ENCODE measurements at places on chromosomes 7 and 10.

DNA sequence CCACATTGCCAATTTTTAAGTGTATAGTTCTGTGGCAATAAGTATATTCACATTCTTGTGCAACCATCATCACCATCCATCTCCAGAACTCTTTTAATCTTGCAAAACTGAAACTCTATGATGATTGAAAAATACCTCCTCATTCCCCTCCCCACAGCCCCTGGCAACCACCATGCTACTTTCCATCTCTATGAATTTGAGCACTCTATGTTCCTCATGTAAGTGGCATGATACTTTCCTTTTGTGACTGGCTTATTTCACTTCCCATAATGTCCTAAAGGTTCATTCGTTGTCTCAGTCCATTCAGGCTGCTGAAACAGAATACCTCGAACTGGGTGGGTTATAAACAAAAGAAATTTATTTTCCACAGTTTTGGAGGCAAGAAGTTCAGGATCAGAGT lies 23.4 kb upstream of the EGR2 start:
- no peak for DNase-seq

DNA sequence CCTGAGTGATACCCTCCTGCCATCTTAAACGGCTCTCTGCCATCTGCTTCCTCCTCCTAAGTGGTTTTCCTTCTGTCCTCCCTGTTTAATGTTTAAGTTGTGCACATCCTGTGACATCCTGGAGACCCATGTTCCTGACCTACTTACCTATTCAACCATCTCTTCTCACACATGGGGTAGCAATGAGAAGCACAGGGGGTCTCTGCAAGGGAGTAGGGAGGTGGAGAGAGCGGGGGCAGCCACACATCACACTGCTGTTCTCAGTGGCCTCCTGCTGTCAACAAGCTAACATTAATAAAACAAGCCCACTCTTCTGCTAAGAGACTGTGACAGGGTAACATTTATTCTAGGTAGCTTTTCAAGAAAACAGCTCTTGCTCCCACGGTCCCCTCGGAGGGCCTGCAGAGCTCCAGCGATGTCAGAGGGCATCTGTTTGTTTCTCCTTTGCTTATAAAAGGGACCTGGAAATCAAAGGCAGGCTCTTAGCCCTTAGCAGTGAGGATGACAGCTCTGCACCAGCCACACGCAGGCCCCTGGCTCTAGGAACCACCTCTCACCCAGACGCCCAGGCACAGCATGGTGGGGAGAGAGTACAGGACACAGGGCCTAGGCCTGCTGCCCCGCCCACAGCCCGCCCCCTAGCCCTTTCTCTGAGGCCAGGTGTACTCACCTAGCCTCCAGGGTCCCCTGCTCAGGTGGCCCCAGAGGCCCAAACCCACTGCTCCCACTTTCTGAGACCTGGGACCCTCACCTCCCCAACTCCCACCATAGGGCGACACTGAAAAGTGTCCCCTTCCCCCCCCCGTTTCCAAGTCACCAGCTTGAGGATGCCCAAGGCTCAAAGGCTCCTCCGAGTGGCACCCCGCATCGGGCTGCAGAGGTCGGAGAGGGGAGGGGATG lies 943 bp upstream of the SLC18A2 start:
- no peak for DNase-seq

DNA sequence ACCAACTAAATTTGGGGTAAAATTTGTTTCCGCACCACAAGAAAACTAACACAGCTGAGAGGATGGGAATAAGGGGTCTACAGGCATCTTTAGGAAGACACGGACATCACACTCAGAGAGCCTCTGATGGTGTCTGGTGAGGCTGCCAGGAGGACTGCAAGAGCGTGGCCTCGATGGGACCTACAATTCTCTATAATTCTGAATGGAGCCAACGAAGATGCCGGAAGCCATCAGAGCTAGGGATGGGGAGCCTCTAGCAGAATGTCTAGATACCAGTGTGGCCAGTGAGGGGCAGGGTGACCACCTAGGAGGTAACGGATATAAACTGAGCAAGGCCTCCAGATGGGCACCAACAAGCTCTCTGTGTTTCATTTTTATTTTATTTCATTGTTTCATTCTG lies 7.5 kb downstream of the GRID1 start:
- no peak for DNase-seq

DNA sequence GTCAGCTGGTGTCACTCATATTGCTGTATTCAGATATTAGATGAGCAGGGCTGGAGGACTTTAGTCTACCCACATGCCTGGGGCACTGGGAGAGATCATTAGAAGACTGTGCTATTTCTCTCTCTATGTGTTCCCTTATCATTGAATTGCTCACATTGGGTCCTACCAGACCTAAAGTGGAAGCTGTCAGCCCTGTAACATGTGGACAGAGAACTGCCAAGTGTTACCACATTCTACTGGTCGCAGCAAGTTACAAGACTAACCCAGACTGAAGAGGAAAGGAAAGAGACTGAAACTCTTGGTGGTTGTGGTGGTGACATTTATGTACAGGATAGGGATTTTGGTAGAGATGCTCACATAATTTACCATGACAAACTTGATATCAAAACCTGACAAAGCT lies 627.1 kb upstream of the FZD8 start:
- no peak for DNase-seq

- no peak for DNase-seq
Measured at GRCh38 chr7:55326945-55327626, 38.1 kb upstream of the LANCL2 start.

GRCh38 chr10:72316386-72316700 lies 38.4 kb downstream of the DNAJB12 start:
- no peak for DNase-seq

DNA sequence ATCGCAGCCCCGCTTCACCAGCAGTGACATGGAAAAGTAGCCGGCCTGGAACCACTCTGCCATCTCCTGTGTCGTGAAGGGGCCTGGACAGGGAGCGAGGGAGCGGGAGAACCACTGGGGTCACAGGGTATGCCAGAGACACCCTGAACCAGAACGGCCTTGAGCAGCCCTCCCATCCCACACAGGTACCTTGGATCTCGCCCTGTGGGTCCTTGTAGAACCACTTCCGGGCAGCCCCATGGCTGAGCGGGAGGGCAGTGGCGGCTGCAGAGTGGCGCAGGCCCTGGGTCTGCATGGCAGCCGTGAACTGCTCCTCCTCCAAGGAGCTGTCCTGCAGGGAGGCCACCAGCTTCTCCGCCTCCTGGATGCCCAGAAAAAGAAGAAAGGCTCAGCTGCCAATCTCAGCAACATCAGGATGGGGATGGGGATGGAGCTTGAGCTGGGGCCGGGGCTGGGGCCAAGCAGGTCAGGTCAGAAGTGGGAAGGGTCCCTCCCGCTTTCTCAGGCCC lies 9.5 kb downstream of the GIGYF1 start:
- no peak for DNase-seq

GRCh38 chr10:32160864-32161263 lies 104.6 kb upstream of the KIF5B start:
- no peak for DNase-seq

DNA sequence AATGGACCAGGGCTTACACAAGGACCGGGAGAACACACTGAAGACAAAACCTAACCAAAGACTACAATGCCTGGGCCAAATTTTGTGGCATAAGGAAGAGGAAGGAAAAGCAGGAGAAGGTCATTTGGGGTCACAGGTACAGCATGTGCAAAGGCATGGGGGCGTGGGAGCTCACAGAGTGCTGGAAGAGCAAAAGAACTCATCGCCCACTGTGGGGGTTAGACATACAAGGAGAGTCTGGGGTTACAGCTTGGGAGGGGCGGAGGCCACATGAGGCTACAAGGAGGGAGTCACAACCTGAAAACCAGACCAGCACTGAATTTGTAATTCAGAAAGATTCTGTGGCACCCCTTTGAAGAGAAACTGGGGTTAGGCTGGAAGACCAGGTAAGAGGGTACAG lies 9.7 kb downstream of the PUS7 start:
- no peak for DNase-seq

GRCh38 chr7:156095908-156096539 lies 283.8 kb upstream of the SHH start:
- DNase-seq = no peak

- DNase-seq = peak; percentile 93
Measured at GRCh38 chr7:106064771-106065574, 47.1 kb downstream of the SYPL1 start.

- DNase-seq = peak; percentile 18
Measured at GRCh38 chr7:23594879-23595604, 2.1 kb upstream of the CCDC126 start.

GRCh38 chr7:120856621-120857352 lies 1.2 kb downstream of the TSPAN12 start:
- no peak for DNase-seq

DNA sequence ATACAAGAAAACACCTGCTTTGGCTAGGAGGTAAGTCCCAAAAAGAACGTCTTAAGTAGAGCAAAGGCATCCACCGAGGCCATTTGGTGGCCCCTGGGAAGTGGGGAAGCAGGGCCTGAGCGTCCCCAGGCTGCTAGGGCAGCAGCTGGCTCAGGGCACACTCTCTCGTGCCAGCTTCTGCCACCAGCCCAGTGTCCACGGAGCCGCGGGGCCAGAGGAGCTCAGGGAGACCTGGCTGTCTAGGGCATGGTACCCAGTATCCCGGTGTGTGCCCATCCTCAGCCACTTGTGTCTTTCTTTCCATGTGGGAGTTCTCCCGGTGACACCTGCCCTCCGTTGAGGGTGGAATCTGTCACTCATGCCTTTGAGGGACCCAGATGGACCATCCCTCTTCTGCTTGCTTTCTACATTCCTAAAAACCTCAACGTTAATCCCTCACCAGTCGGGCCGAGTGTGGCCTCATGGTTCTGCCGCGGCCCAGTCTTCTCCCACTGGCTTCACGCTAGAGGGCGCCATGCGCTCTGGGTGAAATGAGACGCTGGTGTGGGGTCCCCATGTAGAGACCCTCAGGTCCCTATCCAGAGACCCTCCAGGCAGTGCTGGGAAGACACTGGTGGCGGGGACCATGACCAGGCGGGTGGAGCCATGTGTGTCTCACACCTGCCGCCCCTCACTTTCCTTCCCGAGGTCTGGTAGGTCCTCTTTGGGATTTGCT lies 9.5 kb upstream of the AP5Z1 start:
- DNase-seq = no peak

DNA sequence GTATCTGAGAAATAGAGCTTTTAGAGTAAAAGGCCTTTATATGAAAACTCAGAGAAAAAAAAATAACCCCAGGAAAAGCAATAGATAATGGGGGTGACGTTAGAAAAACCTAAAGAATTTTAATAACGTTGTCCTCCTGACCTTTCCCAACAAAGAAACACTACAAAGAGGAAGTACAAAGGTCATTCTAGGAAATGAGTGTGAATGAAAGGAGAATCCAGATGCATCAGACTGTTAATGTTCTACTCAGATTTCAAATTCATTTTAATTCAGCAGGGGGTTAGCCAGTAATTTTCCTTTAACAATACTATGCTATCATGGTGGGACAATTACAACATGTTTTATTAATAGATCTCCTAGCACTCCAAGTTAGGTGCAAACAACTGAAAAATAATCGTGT lies 73.8 kb upstream of the CDK1 start:
- DNase-seq = no peak

DNA sequence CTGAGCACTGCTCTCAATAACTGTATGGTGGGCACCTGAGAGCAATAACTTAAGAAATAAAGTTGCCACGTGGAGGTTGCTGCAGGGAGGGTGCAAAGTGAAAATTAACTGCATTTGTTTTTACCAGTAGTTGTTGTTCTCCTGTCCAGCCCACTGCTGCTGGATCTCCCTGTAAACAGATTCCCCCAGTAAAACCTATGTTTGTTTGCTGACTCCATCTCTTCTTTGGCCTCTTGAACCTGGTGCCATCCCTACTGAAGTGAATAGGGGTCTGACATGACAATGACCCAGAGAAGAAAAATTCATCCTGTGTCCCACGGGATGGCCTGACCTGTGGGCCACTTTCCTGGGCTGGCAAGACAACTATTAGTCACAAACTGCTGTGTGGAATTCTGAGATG lies 1.7 kb downstream of the MBL2 start:
- no peak for DNase-seq

GRCh38 chr7:81138870-81139269 lies 220.0 kb upstream of the SEMA3C start:
- no peak for DNase-seq

DNA sequence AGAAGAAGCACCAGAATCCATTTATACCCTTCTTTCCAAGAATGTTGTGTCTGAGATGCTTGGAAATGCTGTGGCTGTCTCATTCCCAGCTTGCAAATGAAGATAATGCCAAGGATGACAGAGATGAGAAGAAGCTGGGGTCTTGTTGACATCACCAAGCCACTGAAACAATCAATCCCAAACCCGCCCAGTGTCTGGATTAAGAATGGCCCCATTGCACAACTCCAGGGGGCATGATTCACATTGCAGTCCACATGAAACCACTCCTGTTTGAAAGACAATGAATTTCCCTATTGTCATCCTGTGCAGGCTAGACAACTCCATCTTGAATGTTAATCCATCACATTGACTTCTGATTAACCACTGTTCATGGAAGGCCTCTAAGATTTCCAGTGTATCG lies 28.6 kb downstream of the SORBS1 start:
- DNase-seq = no peak

- no peak for DNase-seq
Measured at GRCh38 chr7:116683786-116684185, 11.8 kb downstream of the MET start.

DNA sequence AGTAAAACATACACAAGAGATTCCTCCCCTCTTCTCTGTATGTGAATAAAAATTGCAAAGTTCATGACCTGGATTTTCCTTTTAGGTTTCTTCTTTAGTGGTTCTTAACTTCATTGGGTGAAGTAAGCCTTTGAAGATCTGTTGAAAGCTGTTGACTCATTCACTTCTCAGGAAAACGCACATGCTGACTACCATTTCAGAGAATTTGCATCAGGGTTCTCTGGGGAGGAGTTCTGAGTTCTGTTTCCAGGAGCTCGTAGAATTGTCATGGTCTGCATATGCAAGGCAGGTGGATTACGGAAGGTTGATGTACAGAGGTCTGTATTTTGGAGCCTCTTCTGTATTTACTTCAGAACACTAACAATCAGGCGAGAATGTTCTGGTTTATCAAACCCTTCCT lies 962 bp upstream of the SLC26A4 start:
- DNase-seq = peak; percentile 3

- no peak for DNase-seq
Measured at GRCh38 chr10:24544776-24545175, 178.9 kb downstream of the ARHGAP21 start.

DNA sequence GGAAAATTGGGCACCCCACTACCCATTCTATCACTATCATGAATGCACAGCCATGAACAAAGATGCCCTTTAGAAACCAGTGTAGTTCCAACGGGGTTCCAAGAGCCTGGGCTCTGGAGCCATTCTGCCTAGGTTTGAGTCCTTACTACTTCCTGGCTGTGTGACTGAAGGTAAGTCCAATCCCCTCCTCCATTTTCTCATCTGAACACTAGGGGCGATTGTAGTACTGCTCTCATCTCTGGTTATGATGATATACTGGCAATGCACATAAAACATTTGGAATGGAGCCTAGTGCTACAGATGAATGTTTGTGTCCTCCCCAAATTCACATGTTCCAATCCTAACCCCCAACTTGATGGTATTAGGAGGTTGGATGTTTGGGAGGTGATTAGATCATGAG lies 28.1 kb upstream of the CDH23 start:
- DNase-seq = no peak

GRCh38 chr7:117841611-117842010 lies 31.6 kb downstream of the CTTNBP2 start:
- DNase-seq = no peak
